ENCODE measurements at places on chromosomes 7 and 10.

- H3K27ac ChIP-seq = no peak overlapping the region
- no peak overlapping the region for H3K4me3 ChIP-seq
- no peaks in the 10 kb centered on the region for H3K4me1 ChIP-seq
- no peaks in the 10 kb centered on the region for H3K36me3 ChIP-seq
Observed at GRCh38 chr10:111161109-111161874, 84.5 kb downstream of the ADRA2A start.

- H3K36me3 ChIP-seq = no peaks in the 10 kb centered on the region
- DNase-seq = no peak
- no peak overlapping the region for H3K4me3 ChIP-seq
- no peaks in the 10 kb centered on the region for H3K27me3 ChIP-seq
Observed at GRCh38 chr7:80066639-80067038, 68.0 kb upstream of the GNAI1 start.

- H3K27ac ChIP-seq = no peak overlapping the region
- H3K36me3 ChIP-seq = no peaks in the 10 kb centered on the region
- DNase-seq = no peak
- no peaks in the 10 kb centered on the region for H3K4me1 ChIP-seq
Observed at GRCh38 chr7:42671627-42672026, 240.2 kb downstream of the C7orf25 start.

- no peak overlapping the region for H3K4me3 ChIP-seq
- no peak for DNase-seq
- H3K36me3 ChIP-seq = peaks cover 5% of the 10 kb centered on the region
- no peak overlapping the region for H3K27ac ChIP-seq
- H3K4me1 ChIP-seq = no peaks in the 10 kb centered on the region
Observed at GRCh38 chr10:32279795-32280194, 67.2 kb downstream of the EPC1 start.

DNA sequence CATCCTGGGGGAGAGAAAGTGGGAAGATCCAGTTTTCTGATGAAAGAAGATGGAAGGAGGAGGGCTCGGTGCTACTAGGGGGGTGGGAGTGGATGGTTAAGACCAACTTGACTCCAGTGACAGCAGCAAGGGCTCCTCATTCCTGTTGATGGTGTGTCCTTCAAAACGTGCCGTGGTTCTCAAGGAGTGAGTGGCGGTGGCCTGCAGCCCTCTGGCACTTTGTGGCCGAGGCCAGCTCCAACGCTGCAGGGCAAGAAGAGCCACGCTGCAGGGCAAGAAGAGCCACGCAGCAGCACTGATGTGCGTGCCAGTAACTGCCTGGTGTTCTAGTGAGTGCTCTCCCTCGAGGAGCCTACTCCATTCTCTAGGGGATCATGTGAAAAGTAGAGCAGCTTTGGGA is 72.1 kb downstream of the GRK5 start:
- no peaks in the 10 kb centered on the region for H3K27me3 ChIP-seq
- H3K27ac ChIP-seq = peak overlapping the region; percentile 13
- no peak for DNase-seq
- H3K4me3 ChIP-seq = no peak overlapping the region
- H3K4me1 ChIP-seq = peaks cover 37% of the 10 kb centered on the region

- no peaks in the 10 kb centered on the region for H3K36me3 ChIP-seq
- no peak for DNase-seq
- H3K4me3 ChIP-seq = no peak overlapping the region
- H3K27me3 ChIP-seq = no peaks in the 10 kb centered on the region
Observed at GRCh38 chr10:103800789-103801540, 54.4 kb downstream of the SH3PXD2A start.

- peaks cover 13% of the 10 kb centered on the region for H3K4me1 ChIP-seq
- no peak for DNase-seq
- H3K4me3 ChIP-seq = no peak overlapping the region
- H3K36me3 ChIP-seq = no peaks in the 10 kb centered on the region
Observed at GRCh38 chr10:33291053-33291592, 43.3 kb downstream of the NRP1 start.

DNA sequence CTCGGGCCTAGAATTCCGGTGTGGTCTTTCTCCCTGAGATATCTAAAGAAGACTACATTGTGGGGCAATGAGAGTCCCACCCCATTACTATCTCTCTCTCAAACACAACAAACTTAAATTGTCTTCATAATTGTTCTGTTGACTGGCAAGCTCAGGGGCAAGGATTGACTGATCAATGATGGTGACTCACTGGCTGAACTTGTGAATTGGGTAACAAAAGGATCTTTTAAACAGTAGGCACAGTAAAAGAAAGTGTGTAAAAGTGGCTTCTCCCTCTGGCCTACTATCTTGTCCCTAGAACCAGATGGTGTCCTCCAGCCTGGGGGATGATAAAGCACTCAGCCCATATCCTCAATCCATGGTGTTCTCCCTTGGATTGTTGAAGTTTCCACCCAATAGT is 63.1 kb upstream of the RAPGEF5 start:
- no peak overlapping the region for H3K27ac ChIP-seq
- no peaks in the 10 kb centered on the region for H3K27me3 ChIP-seq
- H3K36me3 ChIP-seq = no peaks in the 10 kb centered on the region

DNA sequence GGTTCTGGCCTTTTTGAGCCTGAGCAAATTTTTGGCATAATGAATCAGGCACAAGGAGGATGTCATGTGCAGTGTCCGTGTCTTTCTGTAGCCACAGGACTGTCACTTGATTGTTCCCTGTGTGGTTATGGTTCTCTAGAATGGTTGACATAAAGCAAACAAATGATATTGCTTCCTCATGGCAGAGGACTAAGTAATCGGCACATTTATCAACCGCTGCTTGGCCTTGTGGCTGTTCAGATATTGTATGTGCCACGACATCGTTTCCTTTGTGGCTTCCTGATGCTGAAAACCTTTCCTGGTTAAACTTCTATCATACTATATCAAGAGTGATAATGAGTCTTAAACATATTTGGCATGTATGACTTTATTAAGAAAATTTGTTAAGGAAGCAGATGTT is 598.8 kb downstream of the SUGCT start:
- H3K36me3 ChIP-seq = no peaks in the 10 kb centered on the region
- no peaks in the 10 kb centered on the region for H3K27me3 ChIP-seq

- no peak overlapping the region for H3K4me3 ChIP-seq
- DNase-seq = no peak
- no peaks in the 10 kb centered on the region for H3K36me3 ChIP-seq
- H3K4me1 ChIP-seq = no peaks in the 10 kb centered on the region
Observed at GRCh38 chr10:18500576-18500975, 150.8 kb downstream of the NSUN6 start.

DNA sequence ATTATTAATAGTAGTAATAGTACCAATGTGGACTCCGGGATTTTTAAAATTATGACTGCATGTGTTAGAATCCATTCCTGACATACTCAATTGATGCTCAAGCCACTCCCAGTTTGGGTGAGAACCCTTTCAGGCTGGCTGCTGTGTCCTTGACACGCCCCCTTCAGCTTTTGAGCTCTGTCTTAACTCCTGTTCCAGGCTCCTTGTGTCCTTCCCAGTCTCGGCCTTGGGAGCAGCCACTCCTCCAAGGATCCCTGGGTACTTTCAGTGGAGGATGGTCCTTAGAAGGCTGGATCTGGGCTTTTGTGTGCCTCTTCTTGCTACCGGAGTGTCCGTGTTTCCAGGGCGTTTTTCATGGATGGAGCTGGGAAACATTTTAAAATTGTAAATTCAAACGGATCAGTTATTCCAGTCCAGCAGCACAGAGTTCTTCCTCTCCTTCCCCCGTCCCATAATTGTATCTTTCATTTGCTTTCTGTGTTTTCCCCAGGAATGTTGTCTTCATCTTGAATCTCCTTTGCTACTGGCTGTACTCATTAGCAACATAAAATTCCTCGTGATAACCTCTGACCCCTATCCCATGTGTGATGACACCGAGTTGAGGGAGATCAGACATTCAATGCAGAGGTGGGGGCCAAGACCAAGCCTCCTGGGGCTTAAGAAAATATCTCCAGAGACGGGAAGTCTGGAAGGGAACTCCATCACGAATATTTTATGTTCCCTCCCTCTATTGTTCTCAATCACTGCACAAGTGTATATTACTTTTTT is 40.0 kb upstream of the PFKFB3 start:
- peak overlapping the region; percentile 88 for H3K27ac ChIP-seq
- no peaks in the 10 kb centered on the region for H3K27me3 ChIP-seq
- H3K4me1 ChIP-seq = peaks cover 3% of the 10 kb centered on the region
- no peak for DNase-seq

GRCh38 chr7:104231054-104232046 is 23.5 kb upstream of the ORC5 start:
- no peaks in the 10 kb centered on the region for H3K36me3 ChIP-seq
- DNase-seq = peak; percentile 67
- H3K4me3 ChIP-seq = no peak overlapping the region
- H3K4me1 ChIP-seq = no peaks in the 10 kb centered on the region
- H3K27me3 ChIP-seq = no peaks in the 10 kb centered on the region

DNA sequence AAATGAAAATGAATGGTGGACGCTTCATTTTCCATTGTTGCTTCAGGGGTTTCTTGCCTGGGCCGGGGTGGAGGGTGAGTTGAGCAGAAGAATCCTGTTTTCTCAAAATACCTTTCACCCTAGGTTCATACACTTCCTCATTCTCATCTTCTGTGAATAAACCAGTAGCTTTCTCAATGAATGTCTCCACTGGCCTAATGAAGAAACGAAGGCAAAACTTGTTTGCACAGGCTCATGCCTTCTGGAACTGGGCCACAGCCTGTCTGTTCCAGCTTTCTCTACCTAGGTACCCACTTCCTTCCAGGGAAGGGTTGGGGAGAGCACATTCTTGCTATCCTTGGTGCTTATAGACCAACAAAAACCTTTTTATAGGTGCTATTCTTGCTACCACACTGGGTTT is 21.3 kb downstream of the STMP1 start:
- peak overlapping the region; percentile 33 for H3K27ac ChIP-seq
- H3K27me3 ChIP-seq = no peaks in the 10 kb centered on the region
- H3K36me3 ChIP-seq = peaks cover 12% of the 10 kb centered on the region
- DNase-seq = no peak

DNA sequence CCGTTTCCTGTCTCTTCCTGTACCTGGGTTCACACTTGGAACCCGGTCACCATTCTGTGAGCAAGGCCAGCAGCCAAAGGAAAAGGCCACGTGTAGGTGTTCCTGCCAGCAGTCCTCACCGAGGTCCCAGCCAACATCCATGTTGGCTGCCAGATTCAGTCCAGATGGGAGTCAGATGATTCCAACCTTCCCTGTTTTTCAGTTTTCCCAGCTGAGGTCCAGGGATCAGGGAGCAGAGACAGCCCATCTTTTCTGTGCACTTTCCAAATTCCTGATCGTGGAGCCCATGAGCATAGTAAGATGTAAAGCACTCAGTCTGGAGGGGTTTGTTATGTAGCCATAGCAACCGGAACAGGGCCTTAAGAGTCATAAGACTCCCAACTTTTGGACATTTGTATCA is 3.9 kb upstream of the PVRIG start:
- H3K27ac ChIP-seq = no peak overlapping the region
- peaks cover under 1% of the 10 kb centered on the region for H3K36me3 ChIP-seq
- H3K4me3 ChIP-seq = no peak overlapping the region
- no peaks in the 10 kb centered on the region for H3K4me1 ChIP-seq
- no peak for DNase-seq
- H3K27me3 ChIP-seq = no peaks in the 10 kb centered on the region

DNA sequence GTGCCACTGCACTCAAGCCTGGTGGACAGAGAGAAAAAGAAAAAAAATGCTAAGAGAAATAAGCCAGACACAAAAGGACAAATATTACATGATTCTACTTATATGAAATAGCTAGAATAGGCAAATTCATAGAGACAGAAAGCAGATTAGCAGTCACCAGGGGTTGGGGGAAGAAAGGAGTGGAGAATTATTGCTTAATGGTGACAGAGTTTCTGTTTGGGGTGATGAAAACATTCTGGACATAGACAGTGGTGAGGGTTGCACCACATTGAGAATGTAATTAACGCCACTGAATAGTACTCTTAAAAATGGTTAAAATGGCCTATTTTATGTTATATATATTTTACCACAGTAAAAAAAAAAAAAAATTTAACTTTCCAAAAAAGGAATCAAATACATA is 6.4 kb upstream of the NT5C2 start:
- H3K4me3 ChIP-seq = no peak overlapping the region
- no peaks in the 10 kb centered on the region for H3K36me3 ChIP-seq
- H3K27ac ChIP-seq = no peak overlapping the region
- no peak for DNase-seq

GRCh38 chr7:16708980-16709379 is 44.6 kb upstream of the TSPAN13 start:
- peaks cover 10% of the 10 kb centered on the region for H3K36me3 ChIP-seq
- peak overlapping the region; percentile 31 for H3K27ac ChIP-seq
- no peak overlapping the region for H3K4me3 ChIP-seq
- peaks cover 4% of the 10 kb centered on the region for H3K4me1 ChIP-seq
- DNase-seq = no peak

- peaks cover 2% of the 10 kb centered on the region for H3K4me1 ChIP-seq
- peak; percentile 66 for DNase-seq
- H3K27ac ChIP-seq = peak overlapping the region; percentile 85
- peak overlapping the region; percentile 80 for H3K4me3 ChIP-seq
- H3K27me3 ChIP-seq = no peaks in the 10 kb centered on the region
- peaks cover 18% of the 10 kb centered on the region for H3K36me3 ChIP-seq
Observed at GRCh38 chr10:5890452-5890915, 441 bp downstream of the FBH1 start.
